Heart right ventricle (tissue), 16 donors: ENCODE measurements at places on chromosomes 2 and 18. TPM values are rescaled to one million over a fixed set of nuclear protein-coding genes. Genes with fewer than 3 reads are reported as not detected.
A peak's percentile ranks its signal among the peaks of the same experiment; 100 is the strongest.

Gene PLEK
- total RNA-seq = 1.9 TPM

Gene ABCB11
- total RNA-seq = not detected

Gene SCN7A
- total RNA-seq = 14.9 TPM

Gene ARHGEF33
- total RNA-seq = 0.54 TPM

Gene CCDC74A
- total RNA-seq = 1.7 TPM

Gene LYPD6
- 0.55 TPM for total RNA-seq

Gene ALK
- 0.24 TPM for total RNA-seq

Gene C18orf54
- total RNA-seq = 0.70 TPM

Gene NGEF
- 0.54 TPM for total RNA-seq

DNA sequence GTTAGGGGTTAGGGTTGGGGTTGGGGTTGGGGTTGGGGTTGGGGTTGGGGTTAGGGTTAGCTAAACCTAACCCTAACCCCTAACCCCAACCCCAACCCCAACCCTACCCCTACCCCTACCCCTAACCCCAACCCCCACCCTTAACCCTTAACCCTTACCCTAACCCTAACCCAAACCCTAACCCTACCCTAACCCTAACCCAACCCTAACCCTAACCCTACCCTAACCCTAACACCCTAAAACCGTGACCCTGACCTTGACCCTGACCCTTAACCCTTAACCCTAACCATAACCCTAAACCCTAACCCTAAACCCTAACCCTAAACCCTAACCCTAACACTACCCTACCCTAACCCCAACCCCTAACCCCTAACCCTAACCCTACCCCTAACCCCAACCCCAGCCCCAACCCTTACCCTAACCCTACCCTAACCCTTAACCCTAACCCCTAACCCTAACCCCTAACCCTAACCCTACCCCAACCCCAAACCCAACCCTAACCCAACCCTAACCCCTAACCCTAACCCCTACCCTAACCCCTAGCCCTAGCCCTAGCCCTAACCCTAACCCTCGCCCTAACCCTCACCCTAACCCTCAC, 24.1 kb upstream of the RABL2A start:
- H3K27me3 ChIP-seq = no peaks in the 10 kb centered on the region
- no peaks in the 10 kb centered on the region for H3K36me3 ChIP-seq
- peaks cover 3% of the 10 kb centered on the region for H3K4me1 ChIP-seq
- DNase-seq = no peak
- peak overlapping the region; percentile 63 for H3K4me3 ChIP-seq

GRCh38 chr2:29611261-29611660, 310.1 kb downstream of the ALK start:
- no peaks in the 10 kb centered on the region for H3K4me1 ChIP-seq
- H3K36me3 ChIP-seq = no peaks in the 10 kb centered on the region
- no peak overlapping the region for H3K27ac ChIP-seq
- no peaks in the 10 kb centered on the region for H3K27me3 ChIP-seq

- H3K4me1 ChIP-seq = no peaks in the 10 kb centered on the region
- no peak overlapping the region for H3K27ac ChIP-seq
- H3K36me3 ChIP-seq = no peaks in the 10 kb centered on the region
- DNase-seq = no peak
- H3K27me3 ChIP-seq = peaks cover 3% of the 10 kb centered on the region
These were observed 128.5 kb downstream of the DCC start for GRCh38 chr18:52468496-52468895.

DNA sequence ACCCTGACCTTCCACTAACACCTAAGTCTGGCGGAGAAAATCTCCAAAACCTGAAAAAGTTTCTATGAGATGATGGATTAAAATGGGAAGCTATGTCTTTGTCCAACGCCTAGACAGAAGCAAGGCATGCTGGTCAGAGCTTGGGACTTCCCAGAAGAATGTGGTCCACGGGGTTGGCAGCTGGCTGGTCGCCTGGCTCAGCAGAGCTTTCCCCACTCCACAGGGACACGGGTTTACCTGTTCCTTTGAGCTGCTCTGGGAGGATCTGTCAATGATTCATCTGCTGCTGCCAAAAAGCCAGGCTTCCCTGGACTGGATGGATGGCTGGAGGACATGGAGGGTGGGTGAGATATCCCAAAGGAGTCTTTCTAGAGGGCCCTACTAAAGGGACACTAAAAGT, 10.8 kb downstream of the MBOAT2 start:
- H3K36me3 ChIP-seq = no peaks in the 10 kb centered on the region
- H3K4me3 ChIP-seq = no peak overlapping the region
- DNase-seq = no peak

DNA sequence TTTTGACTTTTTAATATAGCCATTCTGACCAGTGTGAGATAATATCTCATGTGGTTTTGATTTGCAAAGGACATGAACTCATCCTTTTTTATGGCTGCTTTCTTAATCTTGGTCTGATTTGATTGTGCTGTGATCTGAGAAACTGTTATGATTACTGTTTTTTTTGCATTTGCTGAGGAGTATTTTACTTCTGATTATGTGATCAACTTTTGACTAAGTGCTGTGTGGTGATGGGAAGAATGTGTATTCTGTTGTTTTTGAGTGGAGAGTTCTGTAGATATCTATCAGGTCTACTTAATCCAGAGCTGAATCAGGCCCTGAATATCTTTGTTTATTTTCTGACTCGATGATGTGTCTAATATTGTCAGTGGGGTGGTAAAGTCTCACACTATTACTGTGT, 16.8 kb downstream of the SP140L start:
- H3K36me3 ChIP-seq = no peaks in the 10 kb centered on the region
- no peak overlapping the region for H3K4me3 ChIP-seq
- H3K27ac ChIP-seq = no peak overlapping the region
- no peaks in the 10 kb centered on the region for H3K27me3 ChIP-seq
- H3K4me1 ChIP-seq = peaks cover 8% of the 10 kb centered on the region

- peaks cover 95% of the 10 kb centered on the region for H3K4me1 ChIP-seq
- no peaks in the 10 kb centered on the region for H3K36me3 ChIP-seq
- H3K27ac ChIP-seq = no peak overlapping the region
- H3K27me3 ChIP-seq = no peaks in the 10 kb centered on the region
- no peak for DNase-seq
These were observed 35.0 kb downstream of the RTN4 start for GRCh38 chr2:55014962-55015939.

DNA sequence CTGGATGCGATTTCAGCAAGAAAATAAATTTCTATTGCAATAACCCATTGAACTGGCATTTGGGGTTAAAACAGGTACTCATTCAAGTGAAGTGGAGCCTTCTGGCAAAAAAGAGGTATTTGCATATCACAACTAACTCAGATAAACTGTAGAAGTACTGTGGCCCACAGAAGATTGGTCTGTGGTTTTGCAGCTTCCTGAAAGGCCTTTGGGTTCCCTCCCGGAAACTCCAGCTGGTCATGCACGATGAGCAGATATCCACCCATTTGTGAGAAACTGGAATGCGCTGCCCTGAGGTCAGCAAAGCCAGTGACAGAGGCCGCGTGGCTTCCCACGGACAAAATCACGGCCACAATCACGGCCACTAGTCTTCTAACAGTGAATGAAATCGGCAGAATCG, 106.3 kb downstream of the EPHA4 start:
- H3K36me3 ChIP-seq = no peaks in the 10 kb centered on the region
- H3K4me3 ChIP-seq = no peak overlapping the region
- no peak for DNase-seq
- no peak overlapping the region for H3K27ac ChIP-seq
- peaks cover 12% of the 10 kb centered on the region for H3K4me1 ChIP-seq

- no peaks in the 10 kb centered on the region for H3K36me3 ChIP-seq
- H3K4me3 ChIP-seq = no peak overlapping the region
- DNase-seq = no peak
- no peak overlapping the region for H3K27ac ChIP-seq
- H3K4me1 ChIP-seq = no peaks in the 10 kb centered on the region
These were observed 231.9 kb downstream of the RND3 start for GRCh38 chr2:150255528-150255927.

- peaks cover 88% of the 10 kb centered on the region for H3K27me3 ChIP-seq
- H3K4me1 ChIP-seq = peaks cover 61% of the 10 kb centered on the region
- DNase-seq = peak; percentile 72
- peak within 1 kb of the TSS; percentile 45 for H3K4me3 ChIP-seq
- no peaks in the 10 kb centered on the region for H3K36me3 ChIP-seq
- no peak within 1 kb of the TSS for H3K27ac ChIP-seq
These were observed at the start of gene GAD1 for GRCh38 chr2:170816504-170817092. Gene GAD1, plus strand, starts transcription at chr2:170816887. Its CDS starts 1,705 bp downstream, at chr2:170818592.

DNA sequence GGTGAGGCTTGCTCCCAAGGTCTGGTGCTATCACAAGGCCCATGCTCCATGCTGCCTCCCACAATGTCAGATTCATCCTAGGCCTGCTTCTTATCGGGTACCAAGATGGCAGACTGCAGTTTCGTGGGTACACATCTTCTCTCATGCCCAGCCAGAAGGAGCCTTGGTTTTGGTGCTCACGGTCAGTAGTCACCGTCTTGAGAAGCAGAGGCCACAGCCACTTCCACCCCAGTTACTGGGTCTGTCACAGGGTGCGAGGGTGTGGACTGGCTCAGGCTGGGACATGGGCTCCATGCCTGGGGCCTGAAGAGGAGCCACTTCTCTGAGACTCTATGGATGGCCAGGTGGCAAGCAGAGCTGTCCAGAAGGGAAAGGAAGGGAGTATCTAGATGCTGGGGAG, 178.8 kb upstream of the HS6ST1 start:
- DNase-seq = no peak
- H3K4me1 ChIP-seq = peaks cover 19% of the 10 kb centered on the region
- no peaks in the 10 kb centered on the region for H3K36me3 ChIP-seq
- no peak overlapping the region for H3K27ac ChIP-seq
- H3K27me3 ChIP-seq = no peaks in the 10 kb centered on the region
- no peak overlapping the region for H3K4me3 ChIP-seq

DNA sequence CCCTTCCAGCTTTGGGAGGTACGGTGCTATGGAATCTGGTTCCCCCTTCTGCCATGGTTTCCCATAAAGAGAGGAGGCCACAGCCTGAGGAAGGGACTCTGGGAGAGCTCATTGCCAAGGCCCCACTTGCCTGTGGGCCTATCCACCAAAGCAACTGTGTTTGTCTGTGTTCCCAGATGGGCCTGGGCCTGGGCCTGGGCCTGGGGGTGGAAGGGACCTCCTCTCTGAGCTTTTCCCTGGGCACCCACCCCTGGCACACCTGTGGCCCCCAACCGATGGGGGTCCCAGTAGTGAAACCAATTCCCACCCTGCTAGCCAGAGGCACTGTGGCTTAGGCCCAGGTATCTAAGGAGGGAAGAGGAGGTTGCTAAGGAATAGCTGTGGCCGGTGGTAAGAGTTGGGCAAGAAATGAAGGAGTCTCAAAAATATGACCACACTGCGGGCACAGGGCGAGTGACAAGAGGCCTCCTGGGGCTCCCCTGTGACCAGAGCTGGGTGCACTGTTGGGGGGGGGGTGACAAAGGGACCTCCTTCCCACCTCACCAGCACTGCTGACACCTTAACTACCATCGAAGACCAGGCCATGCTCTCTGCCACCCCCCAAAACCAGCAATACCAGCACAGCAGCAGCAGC, 4.9 kb upstream of the DUSP2 start:
- H3K4me3 ChIP-seq = no peak overlapping the region
- no peaks in the 10 kb centered on the region for H3K36me3 ChIP-seq
- no peaks in the 10 kb centered on the region for H3K27me3 ChIP-seq
- H3K4me1 ChIP-seq = peaks cover 38% of the 10 kb centered on the region

DNA sequence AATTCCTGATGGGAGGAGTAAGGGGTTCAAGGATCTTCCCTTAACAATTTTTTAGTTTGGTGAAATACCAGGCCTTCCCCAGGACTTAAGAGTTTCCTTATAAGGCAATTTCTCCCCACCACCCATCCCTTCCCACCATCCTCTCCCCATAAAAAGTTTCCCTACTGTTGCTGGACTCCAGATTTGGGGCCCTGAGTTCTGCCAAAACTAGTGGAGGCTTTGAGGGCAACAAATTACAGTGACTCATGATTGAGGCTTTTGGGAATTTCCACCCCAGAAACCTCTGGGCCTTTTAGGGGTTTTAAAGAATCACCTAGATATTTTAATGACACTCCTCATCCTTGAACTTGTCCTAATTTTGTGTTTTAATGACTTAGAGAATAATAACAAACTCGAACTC, 14.3 kb upstream of the EN1 start:
- H3K27me3 ChIP-seq = peaks cover 72% of the 10 kb centered on the region
- no peak for DNase-seq
- no peak overlapping the region for H3K27ac ChIP-seq
- H3K4me3 ChIP-seq = no peak overlapping the region
